ENCODE measurements at places on chromosomes 11 and 22.

DNA sequence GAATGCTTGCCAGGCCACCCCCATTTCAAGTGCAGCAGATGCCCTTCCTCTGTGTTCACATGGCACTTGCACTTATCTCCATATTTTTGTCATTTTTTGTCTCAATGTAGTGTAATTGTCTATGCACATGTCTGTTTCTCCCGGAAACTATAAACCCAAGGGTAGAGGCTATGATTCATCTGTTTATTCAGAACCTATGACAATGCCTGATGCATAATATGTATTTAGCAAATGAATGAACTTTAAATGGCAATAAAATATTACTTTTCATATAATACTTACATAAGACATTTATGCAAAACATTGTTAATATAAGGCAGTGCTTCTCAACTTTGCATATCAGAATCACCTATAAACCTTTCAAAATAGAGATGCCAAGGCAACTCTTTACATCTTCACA lies 6.7 kb downstream of the PAK1 start:
- DNase-seq, result no peak

- no peak for DNase-seq
Measured at GRCh38 chr11:36333897-36334296, 37.8 kb downstream of the PRR5L start.

DNA sequence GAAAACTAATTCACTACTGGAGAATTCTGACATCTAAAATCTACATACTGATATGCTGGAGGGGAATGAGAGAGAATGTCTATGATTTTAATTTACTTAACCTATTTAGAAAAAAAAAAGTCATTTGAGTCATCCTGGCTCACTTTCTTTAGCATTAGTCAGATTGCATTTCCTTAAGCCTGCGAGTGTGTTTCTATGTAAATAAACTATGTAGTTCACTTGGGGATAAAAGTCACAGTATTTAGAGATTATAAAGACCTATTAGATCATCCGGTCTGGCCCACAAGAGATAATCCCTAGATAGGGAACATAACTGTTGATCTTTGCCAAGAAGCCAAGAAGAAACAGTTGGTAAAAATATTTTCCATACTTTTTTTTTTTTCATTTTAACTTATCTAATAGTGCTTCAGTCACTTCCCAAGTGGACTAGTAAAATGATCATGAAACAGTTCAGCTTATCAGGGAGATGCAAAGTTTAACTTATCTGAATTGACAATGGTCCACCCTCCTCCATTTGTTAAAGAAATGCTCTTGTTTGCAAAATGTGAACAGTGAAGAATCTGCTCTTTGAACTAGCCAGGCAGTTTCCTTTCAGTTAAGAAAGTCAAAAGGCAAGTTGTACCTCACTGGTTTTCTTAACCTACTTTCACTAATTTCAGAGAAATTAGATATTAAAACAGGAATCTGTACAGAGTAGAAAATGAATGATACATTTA lies 21.2 kb upstream of the BLID start:
- no peak for DNase-seq

DNA sequence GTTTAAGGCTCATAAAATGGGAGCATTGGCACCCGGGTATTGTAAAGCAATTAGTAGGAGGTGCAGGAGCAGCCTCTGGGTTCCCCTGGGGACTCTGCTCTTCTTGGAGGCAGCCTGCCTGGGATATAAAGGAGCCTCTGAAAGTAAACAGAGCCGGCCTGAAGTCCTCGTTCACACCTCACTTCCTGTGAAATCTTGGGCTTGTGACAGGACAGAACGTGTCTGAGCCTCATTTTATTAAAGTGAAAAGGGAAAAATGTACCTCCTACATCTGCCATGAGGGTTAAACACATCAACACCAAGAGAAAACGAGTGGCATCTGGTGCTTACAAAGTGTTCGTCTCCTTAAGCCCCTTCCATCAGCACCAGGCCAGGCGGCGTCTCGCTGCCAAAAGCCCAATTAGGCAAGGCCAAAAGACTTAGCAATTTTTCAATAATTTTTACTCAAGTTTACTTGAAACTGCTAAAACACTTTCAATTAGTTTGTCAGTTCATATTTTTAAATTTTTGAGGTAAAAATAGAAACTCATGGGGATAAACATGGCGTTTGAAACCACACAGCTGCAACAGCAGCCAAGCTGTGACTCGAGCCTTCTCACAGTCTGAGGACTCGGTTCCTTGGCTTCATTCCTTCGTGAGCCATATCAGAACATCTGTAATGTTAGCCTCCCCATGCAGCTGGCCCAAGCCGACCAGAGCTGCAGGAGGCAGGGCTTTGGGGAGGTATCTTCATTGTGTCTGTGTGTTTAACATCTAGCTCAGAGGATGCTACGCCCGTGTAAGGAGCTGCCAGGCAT lies 33.6 kb downstream of the MAP6 start:
- peak; percentile 18 for DNase-seq

- no peak for DNase-seq
Measured at GRCh38 chr11:63841554-63841953, 2.6 kb downstream of the MARK2 start.

GRCh38 chr11:19467904-19468303 lies 227.2 kb upstream of the E2F8 start:
- DNase-seq, result no peak

DNA sequence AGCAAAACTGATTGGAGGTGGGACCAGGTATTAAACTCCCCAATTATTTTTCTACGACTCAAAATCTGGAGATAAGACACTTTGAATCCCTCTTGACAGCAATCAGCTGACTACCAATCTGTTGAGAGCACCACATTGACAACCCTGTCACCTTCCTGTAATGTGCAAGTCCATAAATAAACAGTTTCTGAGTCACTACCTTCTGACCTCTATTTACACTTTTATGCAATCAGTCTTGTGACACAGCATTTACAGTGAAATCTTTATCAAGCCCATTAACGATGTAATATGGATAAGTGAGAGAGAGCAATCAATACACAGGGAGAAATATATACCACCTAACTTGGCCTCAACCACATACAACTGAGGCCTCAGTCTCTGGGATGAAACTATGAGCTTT lies 283.7 kb upstream of the ANO5 start:
- no peak for DNase-seq

GRCh38 chr22:26671317-26672059 lies 14.1 kb downstream of the MIAT start:
- DNase-seq, result no peak

DNA sequence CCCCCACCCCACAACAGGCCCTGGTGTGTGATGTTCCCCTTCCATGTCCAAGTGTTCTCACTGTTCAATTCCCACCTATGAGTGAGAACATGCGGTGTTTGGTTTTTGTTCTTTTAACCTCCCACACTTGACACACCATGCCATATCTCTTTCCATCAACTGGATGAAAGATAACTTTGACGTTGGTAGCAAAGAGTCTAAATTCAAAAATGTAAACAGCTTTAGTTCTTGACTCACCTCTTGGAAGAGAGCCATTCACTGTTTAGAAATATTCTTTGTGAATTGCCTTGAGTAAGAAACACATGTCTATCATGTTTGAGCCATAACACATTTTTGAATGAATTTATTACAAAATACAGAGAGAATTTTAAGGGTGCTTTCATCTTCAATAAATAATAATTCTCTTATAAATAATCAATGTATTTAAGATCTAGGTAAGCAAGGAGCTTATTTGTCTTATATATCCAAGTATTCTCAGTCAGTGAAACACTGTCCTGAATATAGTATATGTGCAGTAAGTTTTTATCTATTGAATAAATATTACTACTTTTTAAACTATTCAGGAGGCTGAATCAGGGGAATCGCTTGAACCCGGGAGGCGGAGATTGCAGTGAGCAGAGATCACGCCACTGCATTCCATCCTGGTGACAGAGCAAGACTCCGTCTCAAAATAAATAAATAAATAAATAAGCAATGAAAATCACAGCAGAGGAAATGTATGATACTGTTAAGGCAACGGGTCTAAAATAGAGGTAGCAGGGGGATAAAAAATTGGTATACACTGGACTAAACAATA lies 6.7 kb downstream of the CARD18 start:
- no peak for DNase-seq

- DNase-seq, result no peak
Measured at GRCh38 chr11:11220786-11221185, 132.3 kb downstream of the CSNK2A3 start.

GRCh38 chr11:72228229-72228843 lies 3.8 kb downstream of the INPPL1 start:
- peak; percentile 50 for DNase-seq

DNA sequence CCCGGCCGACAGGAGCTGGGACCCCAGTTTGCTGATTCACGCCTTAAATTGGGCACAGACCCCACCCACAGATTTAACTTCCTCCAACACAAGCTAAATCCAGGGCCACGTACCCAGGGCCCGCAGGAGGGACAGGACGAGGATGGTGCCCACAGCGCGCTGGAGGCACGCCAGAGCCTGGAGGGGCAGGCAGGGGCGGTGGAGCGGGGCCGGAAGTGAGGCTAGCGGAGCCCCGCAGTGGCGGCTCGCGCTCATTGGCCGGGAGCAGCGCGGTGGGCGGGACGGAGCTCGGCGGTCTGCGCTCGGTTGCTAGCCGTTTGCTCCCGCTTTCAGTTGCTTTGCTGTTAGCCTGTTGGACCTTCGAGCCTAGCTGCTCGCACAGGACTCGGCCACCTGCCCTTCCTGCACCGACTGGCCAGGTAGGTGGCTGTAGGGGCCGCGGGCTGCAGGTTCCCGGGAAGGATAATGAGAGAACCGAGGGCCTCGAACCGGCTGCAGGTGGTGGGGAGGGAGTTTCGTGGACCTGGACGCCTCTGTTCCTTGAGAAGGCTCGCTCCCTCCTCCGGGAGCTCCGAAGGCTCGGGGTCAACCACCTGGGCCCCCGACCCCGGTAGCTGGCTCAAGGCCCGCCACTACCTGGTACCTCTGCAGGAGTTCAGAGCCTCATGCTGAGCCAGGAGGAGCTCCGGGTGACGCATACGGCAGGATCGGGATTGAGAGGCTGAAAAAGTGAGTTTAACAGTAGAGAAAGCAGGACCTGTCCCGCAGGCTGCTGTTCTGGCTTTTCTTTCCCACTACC lies at the start of gene CCDC134:
TSS of gene CCDC134 (plus strand) at position 332 of the 799 bp plus-strand sequence. CDS start 8,212 bp downstream, outside the sequence.
- peak; percentile 67 for DNase-seq

DNA sequence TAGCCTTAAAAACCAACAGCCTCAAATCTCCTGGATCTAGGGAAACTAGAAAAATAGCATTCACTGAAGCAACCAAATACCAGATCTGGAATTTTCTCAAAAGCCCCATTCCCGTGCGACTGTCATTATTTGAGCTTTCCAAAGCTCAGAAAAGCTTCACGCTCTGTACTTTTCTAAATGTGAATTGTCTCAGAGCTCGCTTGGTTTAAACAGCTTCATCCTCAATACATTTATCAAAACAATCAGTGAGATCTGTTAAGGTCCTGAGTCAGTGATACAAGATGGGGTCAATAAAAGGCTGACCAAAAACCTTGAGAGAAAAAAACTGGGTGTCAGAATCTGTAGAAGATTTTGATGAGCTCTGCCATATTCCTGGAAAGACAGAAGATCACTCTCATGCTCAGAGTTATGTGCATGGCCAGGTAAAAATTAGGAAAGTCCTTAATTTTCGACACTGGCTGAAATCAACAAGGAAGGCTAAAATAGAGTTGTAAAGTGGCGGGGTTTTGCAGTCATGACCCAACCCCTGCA lies 60.2 kb upstream of the VPREB1 start:
- no peak for DNase-seq

- DNase-seq, result no peak
Measured at GRCh38 chr22:37314315-37315074, 32.2 kb downstream of the CYTH4 start.

- no peak for DNase-seq
Measured at GRCh38 chr11:61121192-61121831, 19.0 kb downstream of the CD5 start.

- DNase-seq, result no peak
Measured at GRCh38 chr22:45594123-45594941, 77.3 kb upstream of the ATXN10 start.

GRCh38 chr22:38012604-38013072 lies 28.3 kb upstream of the SOX10 start:
- DNase-seq, result no peak

DNA sequence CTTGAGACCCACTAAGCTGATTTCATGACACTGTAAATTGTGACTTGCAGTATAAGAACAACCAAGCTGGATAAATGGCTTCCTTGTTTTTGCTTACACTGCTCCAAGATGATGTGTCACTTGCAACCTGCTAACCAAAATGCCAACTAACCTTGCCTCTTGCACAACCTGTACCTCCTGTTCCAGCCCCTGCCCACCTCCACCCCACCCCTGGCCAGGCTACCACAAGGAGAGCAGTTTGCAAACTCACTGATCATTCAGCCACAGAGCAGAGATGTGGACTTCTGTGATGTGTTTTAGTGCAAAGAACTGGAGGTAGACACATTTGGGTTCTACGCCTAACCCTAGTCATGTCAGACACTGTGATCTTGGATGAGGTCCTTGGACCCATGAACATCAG lies 4.3 kb upstream of the APOL6 start:
- DNase-seq, result no peak

- DNase-seq, result no peak
Measured at GRCh38 chr22:18978506-18978905, 42.4 kb upstream of the PRODH start.

- no peak for DNase-seq
Measured at GRCh38 chr11:131422496-131422895, 52.1 kb downstream of the NTM start.

DNA sequence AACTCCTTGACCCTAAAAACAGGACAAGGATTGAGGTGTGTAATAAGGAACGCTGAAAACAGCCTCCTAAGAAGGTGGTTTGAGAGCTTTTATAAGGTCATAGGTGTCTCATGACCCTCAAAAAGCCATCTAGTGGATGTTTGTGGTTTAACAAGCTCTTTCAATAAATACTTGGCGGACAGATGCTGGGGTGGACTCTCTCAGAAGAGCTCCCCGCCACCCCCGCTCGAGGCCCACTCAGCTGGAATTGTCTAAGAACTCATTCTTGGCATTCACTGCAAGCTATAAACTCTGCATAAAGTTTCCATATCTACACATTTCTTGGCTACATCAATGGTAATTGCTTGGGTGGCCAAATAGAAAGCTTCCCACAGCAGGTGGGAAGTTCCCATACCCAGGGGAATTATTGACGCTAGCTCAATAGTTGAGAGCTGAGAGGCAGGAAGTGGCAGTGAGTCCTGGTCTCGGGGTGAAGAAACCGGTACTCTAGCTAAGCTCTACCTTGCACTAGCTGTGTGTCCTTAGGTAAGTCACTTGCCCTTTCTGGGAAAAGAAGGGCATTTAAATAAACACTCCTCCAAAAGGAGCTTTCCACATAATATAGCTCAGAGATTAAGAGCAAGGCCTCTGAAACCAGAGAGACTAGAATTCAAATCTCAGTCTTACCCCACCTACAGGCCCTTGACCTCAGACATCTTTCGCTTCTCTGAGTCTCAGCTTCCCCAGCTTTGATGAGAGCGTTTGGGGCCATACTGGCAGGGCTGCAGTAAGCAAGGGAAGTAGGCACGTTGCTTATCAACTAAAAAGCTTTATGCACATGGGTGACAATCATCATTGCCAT lies 6.4 kb downstream of the MS4A15 start:
- DNase-seq, result peak; percentile 30

DNA sequence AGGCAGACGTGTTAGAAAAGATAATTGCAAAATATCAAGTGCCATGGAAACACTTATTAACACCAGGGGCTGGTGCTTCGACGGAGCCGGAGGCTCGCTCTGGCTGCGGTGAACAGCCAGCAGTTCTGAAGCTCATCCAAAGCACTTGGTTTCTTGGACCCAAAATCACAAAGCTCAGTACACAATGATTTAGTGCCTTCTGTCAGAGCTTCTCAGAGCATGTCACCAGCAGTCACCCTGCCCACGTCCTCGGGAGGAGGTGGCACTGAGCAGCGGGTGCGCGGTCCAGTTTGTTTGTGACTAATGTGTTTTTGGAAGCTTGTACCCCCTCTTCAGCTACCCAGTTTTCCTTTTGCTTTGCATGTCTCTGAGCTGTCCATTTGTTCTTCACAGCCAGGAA lies 58.7 kb upstream of the KIRREL3 start:
- no peak for DNase-seq

- no peak for DNase-seq
Measured at GRCh38 chr11:91470656-91471055, 754.0 kb upstream of the FAT3 start.

Measured in NCI-H1436 (cell line).